Kasumi-1 (cell line): ENCODE measurements at places on chromosomes 5 and 9.

GRCh38 chr9:106288689-106289088 lies 574.3 kb upstream of the ZNF462 start:
- DNase-seq = no peak

GRCh38 chr5:10509575-10509974 lies 54.3 kb upstream of the ANKRD33B start:
- DNase-seq = no peak

GRCh38 chr9:100170085-100170484 lies 71.0 kb downstream of the INVS start:
- no peak for DNase-seq

GRCh38 chr5:153831973-153832372 lies 206.7 kb downstream of the FAM114A2 start:
- DNase-seq = peak; percentile 3

DNA sequence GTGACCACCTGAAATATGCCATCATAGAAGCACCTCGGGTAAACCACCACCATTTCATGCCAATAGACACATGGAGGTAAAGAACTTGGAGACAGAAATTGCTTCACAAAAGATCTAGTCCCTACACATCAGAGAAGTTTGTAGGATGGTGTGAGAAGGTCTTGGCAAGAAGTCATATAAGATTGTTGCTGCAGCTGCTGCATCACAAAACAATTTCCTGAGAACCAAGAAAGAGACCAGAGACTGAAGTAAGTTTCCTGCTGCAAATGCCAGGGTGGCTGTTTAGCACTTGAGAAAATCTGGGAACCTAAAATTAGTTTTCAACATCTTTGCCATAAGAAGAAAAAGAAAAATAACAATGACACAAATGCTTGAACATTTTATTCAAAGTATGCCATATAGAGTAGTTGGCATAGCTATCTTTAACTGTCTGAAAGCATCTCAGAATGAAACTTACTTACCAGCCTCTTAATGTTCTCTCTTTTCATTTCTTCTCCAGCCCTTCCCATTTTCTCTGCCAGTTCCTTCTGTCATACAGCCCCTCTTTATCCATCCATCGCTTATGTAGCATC lies 114.3 kb downstream of the KCTD16 start:
- no peak for DNase-seq

- DNase-seq = no peak
These were observed 39.0 kb upstream of the TTC1 start for GRCh38 chr5:159969966-159970365.

DNA sequence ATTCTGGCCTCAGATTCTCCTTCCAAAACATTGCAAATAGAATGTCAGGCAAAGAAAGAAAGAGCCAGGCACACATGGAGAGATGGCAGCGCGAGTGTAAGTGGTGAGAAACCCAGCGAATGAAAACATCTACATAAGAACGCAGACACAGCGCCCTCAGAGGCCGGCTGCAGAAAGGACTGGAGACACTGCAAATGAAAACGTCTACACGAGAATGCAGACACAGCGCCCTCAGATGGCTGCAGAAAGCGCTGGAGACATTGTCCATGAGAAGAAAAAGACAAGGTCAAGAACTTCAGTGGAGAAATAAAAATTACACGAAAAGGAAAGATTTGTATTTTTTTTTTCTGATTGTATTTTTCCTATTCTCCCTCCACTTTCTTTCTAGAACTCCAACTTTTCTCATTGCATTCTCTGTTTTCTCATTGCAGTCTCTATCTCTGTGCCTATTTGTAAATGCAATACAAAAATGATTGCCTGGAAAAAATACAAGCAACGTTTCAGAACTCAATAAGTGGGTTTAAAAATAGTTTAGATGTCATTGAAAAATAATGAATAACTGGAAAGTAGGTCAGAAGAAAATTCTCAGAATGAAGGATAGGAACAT lies 117.9 kb upstream of the LPCAT1 start:
- DNase-seq = peak; percentile 94

DNA sequence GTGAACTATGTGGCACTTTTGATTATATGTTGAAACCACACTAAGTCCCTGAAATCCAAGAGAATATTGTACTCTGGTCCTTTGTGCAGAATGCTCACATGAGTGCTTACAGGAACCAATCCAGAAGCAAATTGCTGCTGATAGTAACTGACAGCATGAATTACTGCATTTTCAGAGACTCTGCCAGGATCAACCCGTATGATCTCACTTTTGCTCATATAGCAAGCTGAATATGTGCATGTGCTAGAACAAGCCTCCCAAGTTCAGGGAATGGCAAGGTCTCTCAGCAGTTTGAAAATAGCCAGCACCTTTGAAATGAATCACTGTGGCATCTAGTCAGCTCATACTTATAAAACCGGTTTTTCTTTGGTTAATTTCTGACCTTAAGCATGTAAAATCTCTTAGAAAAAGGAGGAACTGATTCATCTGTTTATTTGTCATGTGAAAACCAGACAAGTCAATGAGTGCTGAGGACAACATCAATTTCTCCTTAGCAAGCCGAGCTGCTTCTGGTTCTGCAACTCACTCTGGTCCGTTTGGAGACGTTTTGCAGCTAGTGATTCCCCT lies 215.7 kb upstream of the ELL2 start:
- DNase-seq = no peak

DNA sequence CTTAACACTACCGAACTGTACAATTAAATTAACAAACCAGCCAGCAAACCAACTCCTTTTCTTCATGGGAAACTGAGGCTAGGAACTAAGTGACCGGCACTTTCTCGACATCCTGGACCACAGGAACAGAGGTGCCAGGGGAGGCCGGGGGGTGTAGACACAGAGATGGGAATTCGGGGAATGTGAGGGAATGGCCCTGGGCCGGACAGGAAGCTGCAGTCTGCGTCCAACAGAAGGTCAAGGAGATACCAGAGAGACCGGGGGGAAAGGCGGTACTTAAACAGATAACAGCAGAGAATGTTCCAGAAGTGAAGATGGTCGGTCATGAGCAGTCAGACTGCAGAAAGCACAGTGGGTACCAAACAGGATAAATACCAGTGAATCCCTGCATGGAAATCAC lies 40.3 kb downstream of the DBH start:
- no peak for DNase-seq

DNA sequence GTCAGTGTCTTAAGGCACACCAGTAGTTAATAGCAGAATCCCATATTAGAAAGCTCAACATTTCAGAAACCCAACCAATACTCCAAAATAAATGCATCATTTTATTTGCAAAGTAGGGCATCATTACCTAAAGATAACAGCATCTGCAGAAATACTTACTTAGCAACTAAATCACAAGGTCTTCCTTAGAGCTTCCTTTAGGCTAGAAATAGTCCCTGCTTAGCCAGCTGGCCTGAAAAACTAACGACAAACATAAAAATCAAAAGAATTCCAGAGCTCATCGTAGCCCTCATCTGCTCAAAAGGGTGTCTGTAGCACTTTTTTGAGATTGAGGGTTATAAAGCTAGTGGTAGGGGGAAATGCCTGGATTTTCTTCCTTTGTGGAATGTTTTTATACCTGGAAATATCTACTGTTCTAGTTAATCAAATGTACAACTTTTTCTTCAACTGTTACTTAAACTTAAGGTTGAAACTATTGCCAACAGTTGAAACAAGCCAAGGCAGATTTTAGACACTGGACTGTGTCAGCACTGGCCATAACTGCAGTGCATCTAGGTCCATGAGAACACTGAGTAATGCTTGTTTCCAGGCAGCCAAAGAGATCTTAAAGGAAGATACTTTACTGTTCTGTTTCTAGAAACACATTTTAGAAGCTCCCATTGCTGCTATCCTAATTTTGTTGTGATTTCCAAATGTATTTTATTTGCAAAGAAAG lies 129.4 kb upstream of the RASA1 start:
- no peak for DNase-seq

DNA sequence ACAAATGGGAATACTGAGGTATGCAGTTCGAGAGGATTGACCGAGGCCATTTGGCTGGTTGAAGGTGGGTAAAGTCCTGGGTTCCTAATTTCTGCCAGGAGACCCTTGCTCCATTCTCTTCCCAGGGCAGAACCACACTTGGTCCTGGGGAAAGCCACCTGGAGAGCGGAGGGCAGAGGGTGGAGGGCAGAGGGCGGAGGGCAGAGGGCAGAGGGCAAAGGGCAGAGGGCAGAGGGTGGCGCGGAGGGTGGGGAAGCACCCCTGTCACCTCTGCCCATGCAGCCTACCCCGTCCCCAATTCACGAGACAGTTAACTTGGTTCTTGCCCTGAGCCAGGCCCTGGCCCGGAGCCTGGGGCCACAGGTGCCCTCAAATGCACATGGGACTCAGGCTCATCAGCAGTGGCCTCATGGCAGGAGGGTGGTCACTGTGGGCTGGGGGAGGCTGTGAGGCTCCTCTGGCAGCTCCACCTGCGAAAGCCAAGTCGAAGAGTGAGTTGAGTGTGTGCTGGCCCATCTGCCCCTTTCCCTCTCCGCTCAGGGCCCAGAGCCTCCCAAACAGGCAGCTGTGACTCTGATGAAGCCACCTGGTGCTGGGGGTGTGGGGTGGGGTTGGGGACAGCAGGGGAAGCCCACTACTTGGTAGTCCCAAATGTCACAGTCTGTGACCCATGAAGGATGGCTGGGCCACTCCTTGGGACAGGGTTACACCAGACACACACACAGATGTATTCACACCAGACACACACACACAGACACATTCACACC lies 28.0 kb upstream of the FCN1 start:
- no peak for DNase-seq

- DNase-seq = no peak
These were observed 80.3 kb upstream of the PHYKPL start for GRCh38 chr5:178312880-178313282.

DNA sequence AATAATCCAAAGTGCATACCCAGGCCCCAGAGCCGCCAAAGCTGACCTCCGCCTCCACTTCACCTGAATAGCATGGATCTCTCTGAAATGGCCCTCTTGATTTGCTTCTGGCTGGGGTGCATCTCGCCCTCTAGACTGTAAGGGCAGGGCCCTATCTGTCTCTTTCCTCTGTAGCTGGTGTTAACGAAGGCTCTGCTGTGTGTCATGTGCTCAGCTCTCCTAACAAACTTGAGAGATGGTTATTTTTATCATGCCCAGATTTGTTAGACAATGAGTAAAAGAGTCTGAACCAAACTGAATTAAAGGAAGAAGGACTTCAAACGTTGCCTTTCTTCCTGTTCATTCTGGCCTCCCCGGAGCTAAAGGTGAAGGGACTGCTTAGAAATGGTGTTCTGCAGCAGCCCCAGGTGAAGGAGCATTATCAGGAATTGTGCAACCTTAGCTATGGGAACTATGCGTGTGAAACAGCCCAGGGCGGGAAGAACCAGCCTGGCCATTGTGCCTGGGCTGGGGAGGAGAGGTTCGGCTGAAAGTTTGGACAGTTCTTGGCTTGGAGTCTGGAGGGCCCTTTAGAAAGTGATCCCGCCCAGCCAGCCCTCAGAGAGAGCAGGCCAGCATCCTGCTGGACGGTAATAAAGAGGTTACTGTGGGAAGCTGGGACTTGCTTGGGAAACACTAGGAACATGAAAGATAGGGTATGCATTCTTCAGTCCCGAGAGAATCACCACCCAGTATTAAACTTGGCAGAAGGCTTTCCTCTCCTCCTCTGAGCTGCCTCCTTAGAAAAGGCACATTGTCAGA lies 73.5 kb downstream of the WWC1 start:
- DNase-seq = no peak

DNA sequence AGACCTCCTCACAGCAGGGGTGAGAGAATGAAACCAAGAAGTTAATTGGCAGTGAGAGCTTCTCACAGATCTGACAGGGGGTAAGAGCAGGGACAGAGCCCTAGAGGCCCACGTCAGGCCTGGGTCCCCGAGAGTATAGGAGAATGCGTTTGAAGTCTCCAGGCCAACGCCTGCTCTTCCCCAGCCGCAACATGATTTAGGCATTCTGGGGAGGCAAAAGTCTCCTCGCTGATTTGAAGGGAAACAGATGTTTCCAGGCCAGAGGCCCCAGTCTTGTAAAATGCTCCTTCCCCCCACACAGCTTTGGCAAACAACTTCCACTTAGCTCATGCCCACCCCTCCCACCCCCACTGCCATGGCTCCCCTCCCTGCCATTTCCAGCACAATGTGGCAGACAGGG lies 239.2 kb upstream of the TRIM32 start:
- DNase-seq = peak; percentile 93

DNA sequence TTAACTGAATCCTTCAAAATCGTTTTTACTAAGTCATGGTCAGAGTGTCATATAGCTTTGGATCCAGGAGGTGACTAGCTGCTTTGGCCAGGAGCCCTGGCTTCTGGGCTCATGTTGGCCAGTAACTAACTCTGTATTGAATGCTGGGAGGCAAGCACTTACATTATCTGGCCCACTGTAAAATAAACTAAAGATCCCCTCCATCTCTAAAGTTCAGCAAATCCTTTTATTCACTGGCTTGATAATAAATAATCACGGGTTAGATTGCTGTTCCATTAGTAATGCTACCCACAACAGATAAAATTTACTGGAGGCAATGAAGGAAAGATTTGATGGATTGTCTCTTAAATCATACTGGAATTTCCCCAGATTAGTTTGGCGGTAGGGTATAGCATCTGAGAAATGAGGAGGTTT lies 382.2 kb upstream of the TLE4 start:
- DNase-seq = no peak

DNA sequence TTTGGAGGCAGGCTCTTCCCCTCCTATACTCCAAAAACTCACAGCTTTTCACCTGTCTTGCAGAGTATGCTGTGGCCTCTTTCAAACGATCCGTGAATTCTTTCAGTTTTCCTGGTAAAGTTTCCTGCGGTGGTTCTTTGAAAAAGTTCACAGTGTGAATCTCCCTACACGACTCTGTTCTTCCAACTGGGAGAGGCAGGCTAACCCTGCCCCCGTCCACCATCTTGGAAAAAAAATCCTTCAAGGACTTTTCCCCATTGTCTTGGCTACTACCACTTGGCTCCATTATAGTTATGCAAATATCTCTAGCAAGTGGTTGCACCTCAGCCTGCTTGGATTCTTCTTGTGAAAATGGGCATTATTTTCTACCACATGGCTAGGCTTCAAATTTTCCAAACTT lies 382.6 kb downstream of the AGTPBP1 start:
- DNase-seq = no peak

DNA sequence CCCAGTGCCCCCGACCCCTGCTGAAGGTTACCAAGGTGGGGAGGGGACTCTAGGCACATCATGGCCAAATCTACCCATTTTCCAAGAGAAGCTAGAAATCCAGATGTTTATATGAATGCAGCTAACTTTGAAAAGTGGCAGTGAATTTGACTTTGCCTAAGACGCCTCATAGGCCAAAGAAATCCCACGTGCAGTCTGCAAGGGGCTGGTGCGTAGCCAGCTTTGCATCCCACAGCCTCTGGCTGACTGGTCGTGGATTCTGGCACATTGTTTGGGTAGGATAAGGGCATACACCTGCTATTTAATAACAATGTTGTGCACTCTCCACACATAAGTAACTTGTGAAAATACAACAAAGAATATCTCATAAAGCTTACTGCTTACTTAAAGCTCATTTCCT lies 3.5 kb upstream of the GADD45G start:
- DNase-seq = no peak
